ENCODE measurements at places on chromosomes 12 and 14. TPM values are rescaled to one million over a fixed set of nuclear protein-coding genes. Genes with fewer than 3 reads are reported as not detected.

GRCh38 chr12:27340971-27341370 lies 8.3 kb downstream of the BMAL2 start:
- no peaks in the 10 kb centered on the region for H3K4me1 ChIP-seq
- no peak overlapping the region for H3K4me3 ChIP-seq
- H3K27ac ChIP-seq: no peak overlapping the region
- H3K27me3 ChIP-seq: no peaks in the 10 kb centered on the region
- DNase-seq: no peak

Gene PDE3A
- 56.8 TPM for total RNA-seq

GRCh38 chr12:68957273-68957672 lies 24.3 kb upstream of the CPM start:
- no peak for DNase-seq
- H3K36me3 ChIP-seq: no peaks in the 10 kb centered on the region
- H3K4me1 ChIP-seq: peaks cover 8% of the 10 kb centered on the region
- H3K27ac ChIP-seq: no peak overlapping the region
- no peak overlapping the region for H3K4me3 ChIP-seq

GRCh38 chr12:57119294-57120085 lies 8.3 kb upstream of the STAT6 start:
- DNase-seq: no peak
- no peak overlapping the region for H3K4me3 ChIP-seq
- no peaks in the 10 kb centered on the region for H3K4me1 ChIP-seq
